ENCODE measurements at places on chromosomes 4 and X. TPM values are rescaled to one million over a fixed set of nuclear protein-coding genes. Genes with fewer than 3 reads are reported as not detected.

- DNase-seq, result no peak
Measured at GRCh38 chr4:83546786-83547185, 10.9 kb downstream of the GPAT3 start.

- DNase-seq, result no peak
Measured at GRCh38 chrX:53249408-53250042, 24.5 kb upstream of the KDM5C start.

GRCh38 chrX:101416691-101417090, 8.7 kb downstream of the HNRNPH2 start:
- DNase-seq, result no peak

DNA sequence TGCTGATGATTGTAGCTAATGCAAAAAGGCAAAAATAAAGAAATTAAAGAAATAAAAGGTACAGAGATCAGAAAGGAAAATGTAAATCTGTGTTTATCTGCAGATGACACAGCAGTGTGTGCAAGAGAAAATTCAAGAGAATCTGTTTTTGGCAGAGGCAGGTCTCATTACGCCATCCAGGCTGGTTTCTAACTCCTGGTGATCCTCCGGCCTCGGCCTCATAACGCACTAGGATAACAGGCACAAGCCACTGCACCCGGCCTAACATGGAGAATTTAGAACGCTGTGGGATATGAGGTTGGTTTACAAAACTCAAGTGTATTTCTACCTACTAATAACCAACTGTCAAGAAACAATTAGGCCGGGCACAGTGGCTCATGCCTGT, 29.4 kb downstream of the CTBP1 start:
- DNase-seq, result no peak

DNA sequence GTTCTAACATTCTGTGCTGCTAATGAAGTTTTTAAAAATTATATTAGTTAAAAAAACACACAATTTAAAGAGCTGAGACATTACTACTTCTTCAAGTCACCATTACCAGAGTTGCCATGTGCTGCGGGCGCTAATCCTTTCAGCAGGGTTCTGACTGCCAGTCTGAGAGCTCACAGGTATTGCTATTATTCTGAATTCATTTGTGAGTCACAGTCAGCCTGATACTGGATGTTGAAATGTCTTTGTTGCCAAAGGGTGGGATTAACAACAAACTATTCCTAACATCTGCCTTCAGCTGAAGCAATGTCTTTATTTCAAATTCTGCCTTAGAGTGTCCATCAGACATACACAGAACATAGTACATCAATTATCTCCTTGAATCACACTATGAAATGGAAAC, 197.1 kb upstream of the FGF13 start:
- DNase-seq, result no peak

Gene CYTL1
- total RNA-seq, result 1.4 TPM

DNA sequence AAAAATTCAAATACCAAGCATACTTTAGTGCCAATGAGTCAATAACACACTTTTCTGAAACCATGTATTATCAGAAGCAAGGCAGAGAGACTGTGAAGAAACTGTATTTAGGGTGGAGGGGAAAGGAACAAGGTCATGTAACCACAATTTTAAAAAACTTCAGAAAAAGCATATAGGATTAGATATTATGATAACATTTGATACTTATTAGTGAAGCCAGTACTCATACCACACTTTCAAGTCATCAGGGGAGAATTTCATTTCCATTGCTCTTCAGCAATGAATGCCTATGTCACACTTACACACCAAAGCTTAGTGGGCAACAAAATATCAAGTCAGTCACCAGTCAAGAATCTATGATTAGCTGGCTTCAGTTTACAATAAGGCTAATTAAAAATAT, 602.2 kb downstream of the IL15 start:
- DNase-seq, result no peak

Gene HAND2
- total RNA-seq, result 75.1 TPM

Gene DAPP1
- 1.5 TPM for total RNA-seq

- DNase-seq, result no peak
Measured at GRCh38 chrX:116272861-116273260, 102.3 kb downstream of the AGTR2 start.

Gene KIAA1210
- 0.03 TPM for total RNA-seq

DNA sequence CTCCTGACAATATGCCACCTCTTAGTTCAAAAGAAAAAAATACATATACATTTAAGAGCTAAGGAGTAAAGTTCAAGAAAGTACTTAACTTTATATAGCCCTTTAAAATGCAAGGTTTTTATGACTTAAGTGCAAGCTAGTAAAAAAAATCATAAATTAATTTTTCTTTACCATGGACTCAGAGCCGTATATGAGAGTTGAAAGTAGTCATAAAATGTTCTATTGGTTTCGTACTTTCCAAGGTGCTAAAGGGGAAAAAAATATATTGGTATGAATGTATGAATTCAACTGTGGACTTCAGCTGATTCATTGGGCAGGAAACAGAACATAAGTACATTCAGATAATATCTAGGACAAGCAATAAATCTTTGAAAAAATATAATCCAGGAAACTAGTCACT, 869.8 kb upstream of the AGA start:
- DNase-seq, result no peak

DNA sequence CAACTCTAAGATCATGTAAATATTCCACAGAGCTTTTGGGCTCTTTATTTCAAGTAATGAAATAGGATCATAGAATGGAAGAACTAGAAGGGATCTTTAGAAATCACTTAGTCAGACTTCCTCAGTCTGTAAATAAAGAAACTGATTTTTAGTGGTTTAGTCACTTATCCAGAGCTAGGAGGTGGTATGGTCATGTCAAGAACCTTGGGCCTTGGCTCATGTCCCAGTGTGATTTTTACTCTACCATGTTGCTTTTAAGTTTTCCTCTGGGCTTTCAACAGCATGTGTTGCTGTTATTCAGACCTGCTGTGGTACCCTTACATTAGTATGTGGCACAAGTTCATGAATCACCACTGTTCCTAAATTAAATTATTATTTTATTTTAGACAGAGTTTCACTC, 184.9 kb downstream of the FRAS1 start:
- DNase-seq, result no peak

- DNase-seq, result no peak
Measured at GRCh38 chr4:112287258-112287989, 1.7 kb upstream of the TIFA start.

- no peak for DNase-seq
Measured at GRCh38 chrX:106874075-106874474, 29.1 kb downstream of the RIPPLY1 start.

DNA sequence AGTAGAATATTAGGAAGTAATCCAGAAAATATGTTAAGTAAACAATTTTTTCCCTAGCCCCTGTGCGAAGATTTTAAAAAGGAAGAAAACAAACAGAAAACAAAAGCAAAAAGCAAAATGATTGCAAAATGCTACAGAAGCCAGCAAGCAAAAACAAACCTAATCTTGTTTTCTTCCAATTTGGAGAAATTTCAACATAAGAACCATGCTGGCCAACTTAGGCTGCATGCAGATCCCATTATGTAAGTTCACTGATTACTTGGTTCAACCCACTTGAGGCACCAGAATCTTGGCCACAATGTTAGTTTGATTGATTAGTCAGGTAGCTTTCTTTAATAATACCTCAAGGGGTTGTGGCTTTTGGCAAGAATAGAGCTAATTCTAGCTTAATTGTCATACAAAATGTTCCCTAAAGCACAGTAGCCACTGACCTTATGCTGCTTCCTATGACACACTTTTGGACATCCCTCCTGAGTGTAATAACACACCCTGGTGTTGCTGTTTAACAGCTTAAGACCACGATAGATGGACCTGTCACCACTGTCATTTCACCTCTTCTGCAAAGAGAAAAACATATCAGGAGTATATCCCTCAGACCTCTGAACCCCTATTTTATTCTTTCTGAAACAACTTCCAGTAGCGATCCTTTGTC, 2342.1 kb downstream of the PCDH7 start:
- no peak for DNase-seq

DNA sequence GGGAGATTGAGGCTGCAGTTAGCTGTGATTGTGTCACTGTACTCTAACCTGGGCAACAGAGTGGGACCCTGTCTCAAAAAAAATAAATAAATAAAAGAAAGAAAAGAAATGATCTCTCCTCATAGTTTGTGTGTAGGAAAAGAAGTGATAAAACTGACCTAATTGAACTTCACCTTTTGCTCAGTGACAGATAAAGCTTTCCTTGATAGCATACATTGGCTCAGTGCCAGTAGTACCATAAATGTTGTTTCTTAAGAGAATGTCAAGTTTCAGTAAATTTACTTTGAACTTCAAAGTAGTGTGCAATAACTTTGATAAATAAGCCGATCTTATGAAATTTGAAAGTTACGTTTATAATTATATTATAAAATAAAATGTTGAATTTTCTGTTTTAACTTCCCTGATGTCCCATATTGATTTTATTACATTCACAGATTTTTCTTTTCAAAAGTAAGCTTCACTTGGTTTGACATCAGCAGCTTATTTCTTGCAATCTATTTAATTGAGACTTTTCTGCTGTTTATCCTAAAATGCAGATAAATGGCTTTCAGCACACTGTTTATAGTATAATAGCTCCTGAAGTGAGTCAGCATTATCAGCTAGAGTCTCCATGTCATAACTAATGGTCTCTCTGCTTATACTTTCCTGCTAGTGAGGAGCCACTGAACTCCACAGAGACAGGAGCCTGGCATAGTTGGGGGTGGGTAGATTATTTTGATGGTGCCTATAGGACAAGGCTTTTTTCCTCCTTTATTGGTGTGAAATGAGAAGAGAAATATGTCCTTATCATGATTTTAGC, 330.1 kb downstream of the BMPR1B start:
- no peak for DNase-seq

- no peak for DNase-seq
Measured at GRCh38 chrX:21996872-21997455, 35.2 kb upstream of the PHEX start.

GRCh38 chr4:170306208-170306607, 216.5 kb upstream of the AADAT start:
- no peak for DNase-seq

DNA sequence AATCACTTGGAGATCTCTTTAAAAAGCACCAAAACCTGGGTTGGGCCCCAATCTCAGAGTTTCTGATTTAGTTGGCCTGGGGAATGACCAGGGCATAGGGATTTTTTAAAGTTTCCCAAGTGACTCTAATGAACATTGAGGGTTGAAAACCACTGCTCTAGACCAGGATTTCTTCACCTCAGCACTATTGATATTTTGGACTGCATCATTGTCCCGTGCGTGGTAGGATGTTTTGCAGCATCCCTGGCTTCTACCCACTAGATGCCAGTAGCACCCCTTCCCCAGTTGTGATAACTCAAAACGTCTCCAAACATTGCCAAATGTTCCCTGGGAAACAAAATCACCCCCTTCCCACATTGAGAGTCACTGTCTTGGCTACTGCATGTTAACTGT, 61.8 kb downstream of the ATXN3L start:
- no peak for DNase-seq

Gene FRMD7
- total RNA-seq, result not detected

DNA sequence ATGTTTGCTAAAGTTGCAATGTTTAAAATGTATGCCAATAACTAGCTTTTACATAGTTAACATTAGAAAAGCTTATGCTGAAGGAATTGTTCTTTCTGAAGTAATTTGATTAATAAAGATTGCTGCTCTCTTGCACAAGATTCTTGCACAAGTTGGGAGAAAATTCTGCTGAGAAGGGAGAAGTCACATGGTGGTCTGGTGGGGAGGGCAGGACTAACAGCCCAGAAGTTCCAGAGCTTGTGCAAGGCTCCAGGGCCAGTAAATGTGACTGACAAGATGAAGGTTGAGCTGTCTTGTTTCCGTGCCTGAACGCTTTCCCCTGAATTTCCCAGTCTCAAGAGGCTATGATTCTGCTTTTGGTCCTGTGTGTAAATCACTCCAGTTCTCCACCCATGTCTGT, 112.9 kb upstream of the VCX start:
- no peak for DNase-seq

Gene ADH1A
- total RNA-seq, result 2.2 TPM

Gene UTP3
- total RNA-seq, result 17.6 TPM

DNA sequence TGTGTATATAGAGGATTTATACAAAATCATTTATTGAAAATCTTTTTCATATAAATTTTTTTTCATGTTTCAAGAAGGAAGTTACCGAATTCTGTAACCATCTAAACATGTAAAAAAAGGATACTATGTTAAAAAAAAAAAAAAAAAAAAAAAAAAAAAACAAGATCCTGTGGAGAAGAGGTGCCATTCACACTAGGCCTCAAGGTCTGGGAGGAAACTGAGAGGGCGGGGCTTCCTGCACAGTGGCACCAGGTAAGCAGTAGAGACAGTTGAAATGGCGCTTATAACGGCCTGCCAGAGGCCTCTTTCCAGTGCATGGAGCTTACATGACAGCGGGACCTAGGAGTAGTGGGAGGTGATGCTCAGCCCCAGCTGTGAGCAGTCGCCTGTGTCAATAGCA, 17.5 kb downstream of the TRAPPC2 start:
- DNase-seq, result no peak

- DNase-seq, result no peak
Measured at GRCh38 chr4:55337944-55338343, 8.1 kb upstream of the SRD5A3 start.

DNA sequence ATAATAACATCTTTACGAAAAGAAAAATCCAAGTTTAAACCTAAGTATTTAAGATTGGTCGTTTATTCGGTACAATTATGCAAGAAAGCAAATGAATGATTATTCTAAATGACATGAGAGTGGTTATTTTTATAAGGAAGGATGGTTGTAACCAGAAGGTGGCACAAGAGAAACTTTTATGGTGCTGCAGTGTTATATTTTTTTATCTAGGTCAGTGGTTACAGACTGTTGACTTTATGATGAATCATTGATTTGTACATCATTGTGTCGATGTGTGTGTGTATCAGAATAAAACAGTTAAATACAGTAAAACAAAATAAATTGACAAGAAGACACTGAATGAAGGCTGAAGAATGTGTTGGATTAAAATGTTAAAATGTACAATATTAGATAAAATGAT, 9.8 kb downstream of the DCAF8L2 start:
- no peak for DNase-seq

All from left cardiac atrium (tissue), 4 donors.